ENCODE measurements at places on chromosomes 7 and 10. TPM values are rescaled to one million over a fixed set of nuclear protein-coding genes. Genes with fewer than 3 reads are reported as not detected.

GRCh38 chr7:25124465-25125136 is 459 bp downstream of the CYCS start:
- DNase-seq, result no peak

- no peak for DNase-seq
These were observed 39.2 kb upstream of the TES start for GRCh38 chr7:116171094-116171493.

DNA sequence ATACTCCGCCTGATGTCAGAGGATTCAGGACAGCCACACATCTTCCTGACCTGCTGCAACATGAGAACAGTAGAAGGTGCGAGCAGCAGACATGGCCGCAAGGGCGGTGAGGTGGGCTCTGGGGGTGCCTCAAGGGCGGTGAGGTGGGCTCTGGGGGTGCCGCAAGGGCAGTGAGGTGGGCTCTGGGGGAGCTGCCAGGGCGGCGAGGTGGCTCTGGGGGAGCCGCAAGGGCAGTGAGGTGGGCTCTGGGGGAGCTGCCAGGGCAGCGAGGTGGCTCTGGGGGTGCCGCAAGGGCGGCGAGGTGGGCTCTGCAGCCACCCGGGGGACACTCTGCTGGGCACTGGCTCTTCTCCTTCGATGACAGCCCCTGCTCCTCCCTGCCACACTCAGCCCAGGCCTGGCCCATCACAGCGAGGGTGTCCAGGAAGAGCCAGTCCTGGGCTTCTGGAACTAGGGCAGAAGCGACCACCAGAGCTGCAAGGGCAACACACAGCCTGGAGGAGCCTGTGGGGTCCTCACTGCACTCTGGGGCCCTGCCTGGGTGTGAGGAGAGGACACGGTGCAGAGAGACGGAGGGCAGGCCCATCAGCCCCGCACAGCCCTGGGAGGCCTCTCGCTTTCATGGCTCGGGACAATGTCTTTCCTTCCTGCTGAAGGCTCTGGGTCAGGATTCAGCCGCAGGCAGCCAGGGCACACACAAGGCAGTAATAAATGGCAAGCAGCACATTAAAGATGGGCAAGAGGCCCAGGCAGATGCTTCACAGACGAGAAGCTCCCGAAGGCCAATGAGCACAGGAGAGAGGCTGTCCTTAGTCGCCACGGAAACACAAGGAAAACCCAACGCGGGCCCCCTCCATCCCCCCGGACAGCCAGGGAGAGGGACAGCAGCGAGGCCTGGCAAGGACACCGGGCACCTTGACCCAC is 42.5 kb downstream of the STK32C start:
- DNase-seq, result no peak

GRCh38 chr7:41822259-41822817 is 119.4 kb upstream of the INHBA start:
- DNase-seq, result no peak

The CCDC7 gene
- total RNA-seq, result 2.7 TPM

GRCh38 chr7:89621925-89622641 is 532.2 kb upstream of the STEAP1 start:
- DNase-seq, result no peak

The CCDC146 gene
- 5.6 TPM for total RNA-seq

The CPEB3 gene
- 1.3 TPM for total RNA-seq

DNA sequence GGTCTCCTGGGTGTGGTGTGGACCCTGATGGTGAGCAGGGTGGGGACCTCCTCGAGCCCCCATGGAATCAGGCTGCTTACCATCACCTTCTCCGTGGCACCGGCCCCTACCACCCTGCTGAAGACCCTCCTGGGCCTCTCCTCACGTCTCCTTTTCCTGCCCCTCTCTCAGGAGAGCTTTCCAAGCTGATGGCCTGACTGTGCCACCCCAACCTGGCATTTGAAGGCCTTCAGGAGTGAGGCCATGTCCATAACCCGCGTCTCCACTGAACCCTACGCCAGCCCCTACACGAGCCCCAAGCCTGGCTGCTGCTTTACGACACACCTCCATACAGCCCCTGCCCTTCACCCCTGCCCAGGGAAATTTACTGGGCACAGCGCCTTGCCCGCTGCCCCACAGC is 55.4 kb downstream of the ZRANB1 start:
- DNase-seq, result no peak

The TRA2A gene
- 36.9 TPM for total RNA-seq

DNA sequence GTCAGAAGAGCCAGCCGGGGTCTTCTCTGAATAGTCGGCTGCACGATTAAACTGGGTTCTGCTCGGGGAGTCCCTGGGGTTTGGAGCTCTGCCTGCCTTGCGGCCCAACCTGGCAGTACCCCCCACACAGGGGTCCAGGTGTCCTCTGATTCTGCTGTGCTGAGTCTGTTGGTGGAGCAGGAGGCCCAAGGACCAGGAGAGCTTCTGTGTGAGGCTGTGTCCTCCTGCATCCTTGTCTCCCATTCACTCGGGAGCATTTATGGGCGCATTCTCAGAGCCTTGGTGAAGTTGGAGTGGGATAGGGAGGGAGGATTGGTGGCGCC is 14.2 kb downstream of the INPP5A start:
- no peak for DNase-seq

- DNase-seq, result no peak
These were observed 5.0 kb upstream of the ATP6V0E2 start for GRCh38 chr7:149868623-149869290.

The SLC29A4 gene
- total RNA-seq, result 6.5 TPM

The COL26A1 gene
- 0.21 TPM for total RNA-seq

DNA sequence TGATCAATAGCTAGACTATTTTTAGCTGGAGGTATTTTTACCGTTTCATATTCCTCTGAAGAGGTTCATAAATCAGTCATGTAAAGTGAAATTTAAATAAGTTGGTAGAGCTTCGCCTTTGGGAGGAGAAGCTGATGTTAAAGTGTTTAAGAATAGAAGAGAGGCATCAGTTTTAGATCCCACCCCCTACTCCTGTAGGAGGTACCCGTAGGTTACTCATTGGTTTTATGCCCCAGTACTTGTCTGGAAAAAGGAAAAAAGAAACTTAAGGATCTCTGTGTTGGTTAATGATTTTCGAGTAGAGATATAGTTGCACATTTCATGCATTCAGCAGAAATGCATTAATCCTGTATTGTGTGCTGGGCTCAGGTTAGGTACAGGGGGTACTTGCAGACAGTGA is 8.7 kb downstream of the ZNF365 start:
- DNase-seq, result no peak

DNA sequence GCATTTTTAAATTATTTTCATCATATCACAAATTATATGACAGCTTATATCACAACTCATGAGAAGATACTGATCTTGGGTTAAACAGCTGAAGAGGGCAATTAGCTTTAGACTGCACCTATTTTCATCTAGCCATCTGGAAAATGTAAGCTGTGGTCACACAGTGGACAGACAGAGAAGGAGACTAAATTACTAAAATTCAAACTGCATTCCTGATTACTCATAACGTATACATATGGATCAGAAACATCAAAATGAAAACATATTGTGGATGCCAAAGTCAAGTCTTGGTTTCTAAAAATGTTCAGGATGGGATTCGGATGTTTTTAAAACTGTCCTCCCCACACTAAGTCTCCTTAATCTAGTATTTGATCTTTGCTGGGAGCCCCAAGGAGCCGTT is 6.6 kb downstream of the BBIP1 start:
- DNase-seq, result no peak

- DNase-seq, result no peak
These were observed 23.4 kb downstream of the ENTPD7 start for GRCh38 chr10:99682752-99683151.

DNA sequence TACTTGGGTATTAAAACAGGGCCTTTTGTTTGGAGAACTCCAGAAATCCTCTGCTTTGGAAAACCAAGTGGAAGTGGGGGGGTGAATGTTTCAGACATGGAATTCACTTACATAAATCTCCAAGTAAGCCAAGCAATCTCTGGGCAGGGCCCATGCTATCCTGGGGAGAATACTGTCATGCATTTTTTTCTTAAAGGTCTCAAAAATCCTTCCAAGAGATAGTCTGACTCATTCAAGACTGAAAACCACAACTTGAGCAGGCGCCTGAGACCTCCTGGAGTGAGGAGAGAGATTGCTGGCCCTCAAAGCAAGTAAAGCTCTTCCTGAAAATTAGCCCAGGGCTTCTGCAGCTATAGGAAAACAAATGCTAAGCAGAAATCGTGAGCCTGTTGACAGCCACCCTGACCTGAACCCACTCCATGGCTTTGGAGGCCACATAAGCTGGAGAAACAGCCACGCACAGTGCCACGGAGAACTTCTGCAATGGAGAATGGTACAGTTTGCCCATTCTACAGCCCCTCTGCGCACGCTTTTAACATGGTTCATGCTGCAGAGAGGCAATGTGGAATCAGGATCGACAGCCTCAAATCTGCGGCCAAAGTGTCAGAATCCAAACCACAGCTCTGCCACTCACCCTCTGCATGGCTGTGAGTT is 203.1 kb upstream of the AUTS2 start:
- peak; percentile 56 for DNase-seq

The LRRN3 gene
- 0.38 TPM for total RNA-seq

The RNF32 gene
- 0.75 TPM for total RNA-seq

DNA sequence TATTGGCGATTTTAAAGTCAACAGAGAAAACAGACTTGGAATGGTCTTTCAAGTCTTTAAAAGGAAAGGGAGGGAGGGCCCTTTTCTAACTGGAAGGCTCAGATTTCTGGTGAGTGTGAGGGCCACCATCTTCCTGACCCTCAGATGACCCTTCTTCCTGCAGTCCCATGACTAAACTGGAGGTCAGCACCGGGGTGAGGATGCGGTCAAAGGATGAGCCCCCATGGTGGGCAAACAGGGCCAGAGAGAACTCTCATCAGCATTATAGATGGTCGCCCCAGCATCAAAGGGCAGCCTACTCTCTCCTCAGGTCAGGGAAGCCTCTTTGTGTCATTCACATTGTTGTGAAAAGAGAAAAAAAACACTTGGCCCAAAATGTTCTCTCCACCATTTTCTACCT is 219.2 kb downstream of the LRMDA start:
- no peak for DNase-seq

- DNase-seq, result no peak
These were observed 242.5 kb downstream of the REEP3 start for GRCh38 chr10:63763744-63764143.

The KCND2 gene
- total RNA-seq, result 0.27 TPM

The MYO1G gene
- 0.27 TPM for total RNA-seq

The TMEM248 gene
- 103 TPM for total RNA-seq

DNA sequence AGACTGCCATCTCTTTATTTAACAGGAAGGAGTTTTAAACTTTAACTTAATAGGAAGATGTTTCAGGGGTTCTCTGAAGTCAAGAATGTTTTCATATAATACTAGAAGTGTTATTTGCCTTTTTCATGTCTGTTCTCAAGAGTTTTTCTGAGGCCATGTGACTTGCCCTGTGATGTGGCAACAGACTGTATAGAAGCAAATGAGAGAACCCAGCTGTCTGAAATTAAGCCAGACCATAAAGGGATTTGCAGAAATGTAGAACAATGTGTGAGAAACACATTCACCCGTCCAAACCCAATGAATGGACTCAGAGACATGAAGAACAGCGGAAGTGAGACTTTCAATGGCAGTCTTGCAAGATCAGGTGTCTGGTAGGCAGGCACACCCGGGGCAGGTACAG is 23.8 kb downstream of the MAPK8 start:
- no peak for DNase-seq

DNA sequence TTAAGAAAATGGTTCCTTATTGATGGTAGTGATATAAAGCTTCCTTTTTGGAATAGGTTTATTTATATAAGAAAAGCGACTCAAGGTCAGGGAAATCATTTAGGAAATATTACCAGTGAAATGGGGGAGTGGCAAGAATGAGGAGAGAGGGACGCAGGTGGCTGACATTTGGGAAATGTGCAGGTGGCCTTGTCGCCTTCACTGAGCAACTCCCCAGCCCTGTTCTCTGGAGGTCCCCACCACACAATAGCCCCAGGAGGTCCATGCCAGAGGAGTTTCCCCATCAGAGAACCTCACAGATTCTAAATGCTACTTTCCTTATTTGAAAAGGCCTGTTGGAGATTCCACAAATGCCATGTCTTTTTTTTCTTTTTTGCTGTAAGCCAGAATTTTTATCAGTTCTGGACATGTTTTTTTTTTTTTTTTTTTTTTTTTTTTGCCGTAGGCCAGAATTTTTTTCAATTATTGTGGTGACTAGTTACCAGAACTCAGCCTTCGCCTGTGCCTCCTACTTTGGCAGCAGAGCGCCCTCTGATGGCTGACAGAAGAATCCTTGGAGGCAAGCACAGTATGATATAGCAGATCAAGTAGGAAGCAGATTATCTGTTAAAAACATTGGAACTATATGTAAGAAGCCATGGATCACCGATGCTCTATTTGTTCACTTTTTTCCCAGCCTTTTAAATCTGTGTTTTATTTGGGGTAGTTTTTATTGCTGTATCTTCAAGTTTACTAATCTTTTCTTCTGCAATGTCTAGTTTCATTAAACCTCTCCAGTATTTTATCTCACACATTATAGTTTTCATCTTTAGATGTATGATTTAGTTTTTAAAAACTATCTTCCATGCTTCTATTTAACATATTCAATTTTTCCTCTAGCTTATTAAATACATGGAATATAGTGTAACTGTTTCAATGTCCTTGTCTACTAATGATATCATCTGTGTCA is 18.6 kb downstream of the OPALIN start:
- DNase-seq, result peak; percentile 21

The ASB10 gene
- total RNA-seq, result not detected

The GRM8 gene
- 0.21 TPM for total RNA-seq

DNA sequence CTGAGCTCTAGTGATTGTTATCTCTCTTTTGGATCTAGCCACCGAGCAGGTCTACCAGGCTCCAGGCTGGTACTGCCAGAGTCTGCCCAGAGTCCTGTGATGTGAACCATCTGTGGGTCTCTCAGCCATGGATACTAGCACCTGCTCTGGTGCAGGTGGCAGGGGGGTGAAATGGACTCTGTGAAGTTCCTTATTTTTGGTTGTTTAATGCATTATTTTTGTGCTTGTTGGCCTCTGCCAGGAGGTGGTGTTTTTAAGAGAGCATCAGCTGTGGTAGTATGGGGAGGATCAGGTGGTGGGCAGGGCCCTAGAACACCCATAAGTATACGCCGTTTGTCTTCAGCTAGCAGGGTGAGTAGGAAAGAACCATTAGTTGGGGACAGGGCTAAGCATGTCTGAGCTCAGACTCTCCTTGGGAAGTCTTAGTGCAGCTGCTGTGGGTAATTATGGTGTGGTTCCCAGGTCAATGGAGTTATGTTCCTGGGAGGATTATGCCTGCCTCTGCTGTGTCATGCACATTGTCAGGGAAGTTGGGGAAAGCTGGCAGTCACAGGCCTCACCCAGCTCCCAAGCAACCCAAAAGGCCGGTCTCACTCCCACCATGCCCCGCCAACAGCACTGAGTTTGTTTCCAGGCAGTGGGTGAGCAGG is 81.8 kb downstream of the NPSR1 start:
- DNase-seq, result no peak

GRCh38 chr10:66505003-66505657 is 420.7 kb upstream of the LRRTM3 start:
- no peak for DNase-seq

GRCh38 chr7:91239772-91240171 is 24.5 kb upstream of the FZD1 start:
- DNase-seq, result no peak

DNA sequence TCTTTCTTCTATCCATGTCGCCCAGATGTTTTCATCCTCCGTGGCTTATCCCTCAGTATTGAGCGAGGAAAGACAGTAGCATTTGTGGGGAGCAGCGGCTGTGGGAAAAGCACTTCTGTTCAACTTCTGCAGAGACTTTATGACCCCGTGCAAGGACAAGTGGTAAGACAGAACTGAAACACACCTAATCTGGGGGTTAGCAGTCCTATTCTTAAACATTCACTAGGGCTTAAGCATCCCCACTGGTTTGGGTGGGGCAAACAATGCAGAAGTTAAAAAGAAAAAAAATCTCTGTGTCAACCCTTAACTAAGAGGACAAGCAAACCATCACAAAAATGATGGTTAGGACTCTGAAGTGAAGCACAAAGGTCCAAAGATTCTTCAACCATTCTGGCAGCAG is 43.8 kb downstream of the SP8 start:
- DNase-seq, result no peak

Measured in kidney epithelial cell (primary cell).